Frontal cortex (tissue), 4 donors: ENCODE measurements at places on chromosomes 11 and 22. TPM values are rescaled to one million over a fixed set of nuclear protein-coding genes. Genes with fewer than 3 reads are reported as not detected.

The CYTH4 gene
- total RNA-seq: 2.9 TPM

The PNPLA5 gene
- under 0.01 TPM for total RNA-seq

The CD3D gene
- total RNA-seq: not detected

The MUC5AC gene
- total RNA-seq: not detected

The PKDREJ gene
- under 0.01 TPM for total RNA-seq

The DDTL gene
- 3.7 TPM for total RNA-seq

The C1QTNF5 gene
- total RNA-seq: 2.4 TPM

The ST14 gene
- total RNA-seq: not detected

The PDE3B gene
- total RNA-seq: 20.4 TPM

The RCOR2 gene
- 14.3 TPM for total RNA-seq

The F2 gene
- total RNA-seq: not detected

The RFPL1 gene
- total RNA-seq: under 0.01 TPM

The CXCR5 gene
- not detected for total RNA-seq

The PLCB3 gene
- total RNA-seq: 4.9 TPM

The TUBA8 gene
- total RNA-seq: 2.9 TPM

The SCUBE1 gene
- total RNA-seq: 26.1 TPM

The OR6X1 gene
- not detected for total RNA-seq

The ELF5 gene
- total RNA-seq: not detected

The HTR3A gene
- 1.2 TPM for total RNA-seq

The TRIM49 gene
- under 0.01 TPM for total RNA-seq

The GGT1 gene
- total RNA-seq: 2.0 TPM

The APOBEC3B gene
- total RNA-seq: not detected

The MOV10L1 gene
- 3.3 TPM for total RNA-seq

The MARK2 gene
- total RNA-seq: 11.8 TPM

The CHST1 gene
- 10.6 TPM for total RNA-seq

The MS4A2 gene
- under 0.01 TPM for total RNA-seq

The SCUBE2 gene
- total RNA-seq: 2.9 TPM

The MUC15 gene
- not detected for total RNA-seq

The TMPRSS5 gene
- 0.41 TPM for total RNA-seq

The KCNJ1 gene
- total RNA-seq: not detected

The AHNAK gene
- total RNA-seq: 15.9 TPM

The NXPE2 gene
- total RNA-seq: 0.82 TPM

The SEPTIN3 gene
- total RNA-seq: 123 TPM

The JHY gene
- total RNA-seq: 10.6 TPM

The OR51B2 gene
- total RNA-seq: 0.41 TPM

The ACRV1 gene
- total RNA-seq: 0.82 TPM

The MRPL23 gene
- 19.2 TPM for total RNA-seq

The C22orf42 gene
- 0.41 TPM for total RNA-seq

The KCNK7 gene
- total RNA-seq: not detected

The LMO2 gene
- total RNA-seq: 17.1 TPM

The SAC3D1 gene
- 5.7 TPM for total RNA-seq

The CHRM1 gene
- 14.3 TPM for total RNA-seq

The MPZL3 gene
- 2.4 TPM for total RNA-seq

The JAML gene
- 0.82 TPM for total RNA-seq
